ENCODE measurements at places on chromosomes 7 and 10.

GRCh38 chr7:139647085-139647484 lies 123.6 kb downstream of the CLEC2L start:
- DNase-seq, result peak; percentile 26

DNA sequence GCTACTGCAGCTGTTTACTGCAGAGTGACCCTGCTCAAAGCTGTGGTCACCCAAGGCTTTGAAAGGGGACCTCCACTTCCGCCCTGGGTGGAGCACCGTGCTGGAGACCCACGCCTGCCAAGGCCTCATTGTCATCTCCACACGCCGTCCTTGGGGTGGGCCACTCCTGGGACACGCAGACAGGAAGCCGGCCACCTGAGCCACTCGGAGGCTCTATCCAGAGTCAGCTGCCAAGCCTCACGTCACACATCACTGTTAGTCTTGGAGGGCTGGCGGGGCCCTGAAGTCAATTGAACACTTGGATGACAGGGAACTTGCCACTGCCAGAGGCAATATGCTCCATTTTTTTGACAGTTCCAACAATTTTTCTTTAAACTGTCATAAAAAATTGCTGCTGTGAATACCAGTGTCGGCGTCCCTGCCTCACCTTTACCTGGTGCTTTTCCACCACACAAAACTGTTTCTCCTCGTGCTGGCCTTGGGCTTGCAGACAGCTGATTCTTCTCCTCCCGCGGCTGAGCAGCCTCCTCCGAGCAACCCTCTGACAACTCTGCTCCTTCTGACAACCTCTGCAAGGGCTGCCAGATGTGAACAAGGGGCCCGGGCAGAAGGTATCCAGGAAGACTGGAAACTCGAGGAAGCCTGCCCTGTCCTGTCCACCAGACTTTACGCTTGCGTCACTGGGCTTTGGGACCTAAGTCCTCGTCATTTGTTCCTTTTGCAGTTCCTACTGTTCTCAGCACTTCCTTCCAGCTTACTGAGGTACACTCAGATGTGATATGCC lies 81.9 kb downstream of the EGFR start:
- DNase-seq, result no peak

DNA sequence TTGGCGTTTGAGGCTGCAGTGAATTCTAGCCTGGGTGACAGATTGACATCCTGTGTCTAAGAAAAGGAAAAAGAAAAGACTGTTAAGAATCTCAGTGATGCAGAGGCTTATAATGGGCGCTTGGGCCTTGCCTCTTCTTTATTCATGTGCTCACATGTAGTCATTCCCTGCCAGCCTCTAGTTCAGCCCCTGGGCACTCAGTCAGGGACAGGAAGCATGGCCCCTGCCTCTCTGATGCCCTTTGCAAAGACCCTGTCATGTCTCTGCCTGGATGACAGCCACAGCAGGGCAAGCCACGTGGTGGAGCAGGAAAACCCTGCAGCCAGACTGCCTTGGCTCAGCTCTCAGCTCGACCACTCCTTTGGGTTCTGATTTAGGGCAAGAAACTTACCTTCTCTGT lies 368.9 kb downstream of the RPS24 start:
- DNase-seq, result no peak

DNA sequence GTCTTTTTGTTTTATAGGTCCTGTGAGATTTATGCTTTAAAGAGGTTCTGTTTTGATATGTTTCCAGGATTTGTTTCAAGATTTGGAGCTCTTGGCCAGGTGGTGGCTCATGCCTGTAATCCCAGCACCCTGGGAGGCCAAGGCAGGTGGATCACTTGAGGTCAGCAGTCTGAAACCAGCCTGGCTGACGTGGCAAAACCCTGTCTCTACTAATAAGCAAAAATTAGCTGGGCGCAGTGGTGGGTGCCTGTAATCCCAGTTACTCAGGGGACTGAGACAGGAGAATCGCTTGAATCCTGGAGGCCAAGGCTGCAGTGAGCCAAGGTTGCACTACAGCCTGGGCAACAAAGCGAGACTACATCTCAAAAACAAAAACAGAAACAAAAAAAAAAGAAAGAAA lies 8.3 kb upstream of the HYAL4 start:
- no peak for DNase-seq

GRCh38 chr7:135374736-135375135 lies 135.2 kb downstream of the CNOT4 start:
- DNase-seq, result no peak

- DNase-seq, result no peak
Observed at GRCh38 chr7:14389181-14389591, 399.7 kb upstream of the ETV1 start.

- no peak for DNase-seq
Observed at GRCh38 chr10:11017570-11018431, at the start of gene CELF2. Gene CELF2, plus strand, starts transcription at chr10:11017872. Its CDS starts 218 bp downstream, at chr10:11018090.

GRCh38 chr7:84455788-84456187 lies 261.2 kb upstream of the SEMA3A start:
- no peak for DNase-seq

DNA sequence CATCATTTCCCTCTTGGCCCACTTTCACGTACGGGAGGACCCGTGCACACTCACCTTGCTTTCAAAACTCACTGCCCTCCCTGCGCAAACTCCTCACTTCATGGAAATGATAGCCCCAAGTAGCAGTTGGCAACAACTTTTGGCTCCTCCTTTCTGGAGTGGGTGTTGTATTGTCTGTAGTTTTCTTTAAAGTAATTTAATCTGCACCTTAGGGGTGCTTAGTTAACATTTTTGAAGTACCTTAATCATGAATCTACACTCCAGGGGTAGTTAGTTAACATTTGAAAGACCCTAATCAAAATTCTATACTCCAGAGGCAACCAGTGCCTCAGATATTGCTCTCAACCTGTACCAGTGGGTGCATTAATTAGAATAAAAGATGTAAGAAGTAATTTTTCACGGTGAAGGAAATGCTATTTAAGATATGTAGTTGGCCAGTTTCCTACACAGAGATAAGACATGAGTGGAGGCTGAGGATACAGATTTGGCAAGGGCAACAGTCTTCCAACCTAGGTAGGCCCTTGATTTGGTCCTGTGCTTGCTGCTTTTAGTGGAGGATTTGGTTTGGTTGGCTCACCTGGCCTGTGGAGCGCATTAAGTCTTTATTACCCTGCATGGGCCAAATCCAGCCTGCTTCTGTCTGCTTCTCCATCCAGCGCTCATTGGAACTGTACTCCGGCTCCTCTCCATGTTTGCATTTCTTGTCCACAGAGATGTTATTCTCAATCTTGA lies 93.0 kb downstream of the EXOC4 start:
- DNase-seq, result no peak

DNA sequence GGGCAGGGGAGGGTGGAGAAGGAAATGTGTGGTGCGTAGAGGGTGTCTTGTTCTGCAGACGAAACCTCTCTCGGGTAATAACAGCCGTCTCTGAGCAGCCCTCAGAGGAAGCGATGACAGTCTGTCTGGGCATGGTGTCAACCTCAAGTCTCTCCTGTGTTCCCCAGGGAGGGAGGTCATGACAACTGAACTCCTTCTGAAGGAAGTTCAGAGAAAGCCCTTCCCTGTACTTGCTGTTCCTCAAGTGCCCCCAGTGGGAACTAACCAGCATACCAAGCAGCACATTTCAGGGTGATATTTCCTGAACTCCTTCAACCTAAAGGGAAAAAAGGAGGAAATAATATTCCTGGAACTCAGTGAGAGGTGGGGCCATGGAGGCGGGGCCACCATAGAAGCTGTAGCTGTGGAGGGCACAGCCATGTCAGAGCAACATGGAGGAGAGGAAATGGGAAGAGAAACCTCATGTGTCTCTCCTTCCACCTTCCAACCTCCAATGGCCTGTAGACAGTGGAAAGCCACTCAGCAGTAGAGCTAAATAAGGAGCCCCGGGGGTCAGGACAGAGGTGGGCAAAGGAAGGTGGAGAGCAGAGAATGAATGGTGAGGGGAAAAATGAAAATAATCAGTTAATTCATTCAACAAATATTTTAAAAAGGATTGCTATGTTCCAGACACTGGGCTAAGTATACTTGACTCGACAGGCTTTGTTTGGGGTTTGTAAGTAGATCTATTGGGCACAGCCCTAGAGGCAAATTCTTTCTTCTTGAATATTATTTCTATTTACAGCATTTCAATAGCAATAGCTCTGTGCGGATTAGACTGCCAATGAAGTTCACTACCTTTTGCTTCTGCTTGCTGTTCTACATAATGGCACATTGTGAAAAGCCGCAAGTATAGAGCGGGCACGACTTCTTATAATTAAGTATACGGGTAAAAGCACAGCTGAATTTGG lies 61.0 kb upstream of the AOAH start:
- peak; percentile 24 for DNase-seq

DNA sequence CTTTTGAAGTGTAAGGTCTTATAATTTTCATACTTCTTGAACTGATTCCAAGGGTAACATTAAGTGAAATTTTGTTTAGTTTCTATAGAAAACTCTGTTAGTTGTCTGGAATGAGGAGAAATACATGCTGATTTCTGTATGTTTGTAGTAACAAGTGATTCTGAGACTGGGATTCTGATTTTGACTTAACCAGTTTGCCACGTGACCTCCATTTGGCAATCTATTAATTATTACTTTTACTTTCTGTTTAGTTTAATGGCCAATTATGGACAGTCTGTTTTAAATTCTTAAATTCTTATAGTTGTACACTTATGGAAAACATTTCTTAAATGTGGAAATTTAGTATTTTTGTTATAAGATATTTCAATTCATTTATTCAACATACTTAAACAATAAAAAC lies 163.1 kb downstream of the ADK start:
- DNase-seq, result no peak

DNA sequence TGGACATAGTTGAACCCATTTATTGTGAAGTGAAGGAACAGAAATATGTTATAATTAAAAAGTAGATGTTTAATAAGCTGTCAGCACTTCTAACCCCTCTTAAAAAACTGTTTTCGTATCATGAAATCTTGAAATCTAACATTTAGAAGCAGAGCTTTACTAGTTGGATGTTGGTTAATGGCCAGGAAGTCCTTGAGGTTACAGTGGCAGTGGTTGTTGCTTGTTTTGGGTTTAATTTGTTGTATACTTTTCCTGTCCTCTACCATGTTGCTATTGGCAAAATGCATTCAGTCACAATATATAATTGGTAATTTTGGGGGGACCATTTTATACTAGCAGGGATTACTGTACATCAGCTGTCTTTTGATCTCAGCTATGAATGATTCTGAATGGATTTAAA lies 60.7 kb downstream of the EXOC4 start:
- DNase-seq, result no peak

GRCh38 chr10:64067859-64068258 lies 546.7 kb downstream of the REEP3 start:
- DNase-seq, result no peak

DNA sequence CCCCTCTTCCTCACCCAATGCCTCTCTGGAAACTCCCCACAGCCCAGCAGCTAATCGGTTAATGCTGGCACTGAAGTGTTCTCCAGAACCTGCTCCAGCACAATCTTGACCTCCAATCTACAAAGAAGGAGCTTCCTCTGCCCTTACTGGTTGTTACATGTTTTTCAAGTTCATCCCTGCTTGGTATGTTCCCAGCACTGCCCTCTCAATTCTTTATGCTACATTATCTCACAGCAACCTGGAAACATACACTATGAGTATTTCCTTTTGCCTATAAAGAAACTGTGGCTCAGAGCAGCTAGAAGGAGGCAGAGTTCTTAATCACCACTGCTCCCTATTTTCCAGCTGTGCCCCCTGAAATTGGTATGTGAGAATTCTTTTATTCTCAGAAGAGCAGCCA lies 84.1 kb upstream of the KMT2E start:
- DNase-seq, result no peak

DNA sequence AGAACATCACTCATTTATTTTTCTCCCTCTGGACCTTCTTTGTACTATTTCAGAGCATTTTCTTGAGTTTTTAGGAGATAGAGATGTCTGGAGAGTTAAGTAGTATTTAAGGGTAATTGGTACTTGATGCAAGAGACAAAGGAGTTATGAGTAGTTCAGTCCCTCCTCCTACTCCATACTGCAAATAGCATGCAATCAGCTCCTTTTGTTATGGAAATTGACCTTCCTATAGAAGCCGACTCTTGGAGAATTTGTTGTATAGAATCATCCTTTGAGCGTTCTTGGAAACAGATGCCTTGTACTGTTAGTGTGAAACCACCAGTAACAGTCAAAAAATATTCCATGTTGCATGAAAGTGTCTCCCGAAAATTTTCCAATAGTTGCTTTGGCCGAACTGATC lies 428.2 kb upstream of the GALNT17 start:
- DNase-seq, result no peak

GRCh38 chr10:73974309-73974946 lies 23.5 kb upstream of the VCL start:
- no peak for DNase-seq

DNA sequence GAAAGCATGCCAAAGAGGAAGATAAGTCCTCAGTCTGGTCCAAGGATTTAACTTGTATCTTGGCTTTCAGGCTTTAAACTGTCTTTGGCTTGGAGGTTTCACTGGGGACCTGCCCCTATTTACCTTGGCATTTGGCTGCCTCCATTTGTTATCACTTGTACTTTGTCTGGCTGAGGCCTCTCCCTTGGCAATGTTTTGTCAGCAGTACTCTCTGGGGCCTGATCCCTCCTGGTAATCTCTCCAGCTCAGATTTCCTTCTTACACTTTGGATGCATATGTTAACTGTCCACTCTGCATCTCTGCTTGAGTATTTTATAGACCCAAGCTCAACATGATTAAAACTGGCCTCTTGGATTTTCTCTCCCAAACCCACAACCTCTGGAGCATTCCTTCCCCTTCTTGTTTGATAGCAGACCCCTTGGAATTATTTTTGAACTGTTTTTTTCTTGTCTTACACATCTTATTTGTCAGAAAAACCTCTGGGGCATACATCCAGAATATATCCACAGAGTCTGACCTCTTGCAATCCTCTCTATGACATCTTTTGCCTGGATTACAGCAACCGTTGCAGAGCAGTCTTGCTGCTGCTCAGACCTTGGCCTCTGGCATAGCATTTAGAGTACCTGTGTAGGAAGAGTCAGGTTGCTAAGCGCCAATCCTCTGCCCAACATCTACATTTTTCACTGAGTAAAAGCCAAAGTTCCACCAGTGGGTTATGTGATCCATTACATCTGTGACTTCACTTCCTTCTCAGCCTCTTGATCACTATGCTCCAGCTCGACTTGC lies 35.2 kb downstream of the ZNF487 start:
- DNase-seq, result no peak

DNA sequence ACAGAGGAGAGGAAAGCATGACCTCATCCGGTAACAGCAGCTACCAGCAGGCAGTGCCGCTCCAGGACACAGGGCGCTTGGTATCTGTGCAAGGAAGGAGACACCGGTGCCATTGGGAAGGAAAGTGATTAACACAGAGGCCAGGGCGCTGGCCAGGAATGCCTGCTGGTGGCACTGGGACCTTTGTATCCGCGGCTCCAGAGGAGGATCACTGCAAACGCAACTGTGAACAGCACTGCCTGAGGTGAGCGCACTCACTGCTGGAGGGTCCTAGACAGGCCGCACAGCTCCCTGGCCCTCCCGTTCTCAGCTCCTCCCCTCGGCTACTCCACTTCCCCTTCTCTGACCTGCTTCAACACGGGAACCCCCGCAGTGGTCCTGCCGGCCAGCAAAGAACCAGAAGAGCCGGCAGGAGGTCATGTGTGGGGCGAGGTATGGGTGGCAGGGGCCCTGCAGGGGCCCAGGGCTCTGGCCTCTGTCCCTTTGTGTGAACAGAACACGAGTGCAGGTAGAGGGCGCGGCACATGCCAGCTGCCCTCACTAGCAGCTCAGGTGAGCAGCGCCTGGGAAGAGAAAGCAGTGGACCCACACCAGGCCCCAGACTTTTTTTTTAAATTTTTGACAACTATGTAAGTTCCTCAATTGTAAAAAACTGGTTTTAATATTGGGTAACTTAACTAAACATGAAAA lies 107.6 kb downstream of the VIPR2 start:
- no peak for DNase-seq

All from GM12864 (cell line).